ENCODE measurements at places on chromosomes 7 and 10. TPM values are rescaled to one million over a fixed set of nuclear protein-coding genes. Genes with fewer than 3 reads are reported as not detected.

The INHBA gene
- 33.4 TPM for polyA plus RNA-seq

GRCh38 chr10:36053271-36053670 lies 411.2 kb upstream of the FZD8 start:
- no peak for DNase-seq

DNA sequence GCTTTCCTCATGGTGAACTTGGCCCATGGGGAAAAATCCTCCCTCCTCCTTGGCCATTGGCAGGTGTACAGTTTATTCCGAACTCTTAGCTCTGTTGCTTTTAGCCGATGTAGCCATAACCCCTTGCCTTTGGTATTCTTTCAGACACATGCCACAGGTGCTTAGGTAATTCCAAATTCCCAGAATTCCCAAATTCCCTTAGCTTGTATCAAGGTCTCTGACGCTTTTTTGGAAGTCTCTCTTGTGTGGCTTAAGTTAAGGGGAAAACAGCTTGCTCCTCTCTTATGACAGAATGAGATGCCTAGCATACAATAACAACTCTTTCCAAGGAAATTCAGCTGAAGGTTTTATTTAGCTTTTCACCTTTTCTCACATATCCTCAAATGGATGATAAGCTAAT lies 68.0 kb downstream of the SUGCT start:
- no peak for DNase-seq

- DNase-seq, result no peak
These were observed 18.6 kb downstream of the PALD1 start for GRCh38 chr10:70497120-70497545.

DNA sequence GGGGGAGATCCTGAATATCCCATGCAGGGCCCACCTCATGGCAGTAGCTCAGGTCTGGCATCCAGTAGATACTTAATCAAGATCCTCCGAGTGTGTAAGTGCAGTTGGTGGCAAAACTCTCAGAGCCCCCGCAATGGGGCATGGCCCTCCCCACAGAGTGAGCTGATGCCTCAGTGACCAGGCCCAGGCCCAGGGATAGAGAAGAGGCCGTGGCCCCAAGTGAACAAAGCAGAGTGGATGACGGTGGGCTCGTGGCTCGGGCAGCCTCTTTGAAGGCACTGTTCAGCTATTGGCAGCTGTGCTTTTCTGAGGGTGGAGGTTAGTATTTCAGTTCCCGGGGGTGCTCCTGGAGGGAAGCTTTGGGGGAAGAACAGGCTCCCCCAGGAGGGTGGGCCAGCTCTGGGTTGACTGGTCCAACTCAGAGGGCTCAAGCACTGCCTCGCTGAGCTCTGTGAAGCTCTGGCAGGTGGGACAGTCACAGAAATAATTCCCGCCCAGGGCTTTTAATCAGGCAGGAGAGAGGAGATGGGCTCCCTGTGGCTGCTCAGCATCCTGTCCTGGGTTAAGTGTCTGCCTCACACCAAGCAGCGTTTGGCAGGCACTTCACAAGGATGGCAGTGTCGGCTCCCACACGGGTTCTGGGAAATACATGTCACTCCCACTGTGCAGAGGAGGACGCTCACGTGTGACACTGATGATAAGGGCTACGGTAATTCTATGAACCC lies 583.6 kb downstream of the TCERG1L start:
- DNase-seq, result no peak

DNA sequence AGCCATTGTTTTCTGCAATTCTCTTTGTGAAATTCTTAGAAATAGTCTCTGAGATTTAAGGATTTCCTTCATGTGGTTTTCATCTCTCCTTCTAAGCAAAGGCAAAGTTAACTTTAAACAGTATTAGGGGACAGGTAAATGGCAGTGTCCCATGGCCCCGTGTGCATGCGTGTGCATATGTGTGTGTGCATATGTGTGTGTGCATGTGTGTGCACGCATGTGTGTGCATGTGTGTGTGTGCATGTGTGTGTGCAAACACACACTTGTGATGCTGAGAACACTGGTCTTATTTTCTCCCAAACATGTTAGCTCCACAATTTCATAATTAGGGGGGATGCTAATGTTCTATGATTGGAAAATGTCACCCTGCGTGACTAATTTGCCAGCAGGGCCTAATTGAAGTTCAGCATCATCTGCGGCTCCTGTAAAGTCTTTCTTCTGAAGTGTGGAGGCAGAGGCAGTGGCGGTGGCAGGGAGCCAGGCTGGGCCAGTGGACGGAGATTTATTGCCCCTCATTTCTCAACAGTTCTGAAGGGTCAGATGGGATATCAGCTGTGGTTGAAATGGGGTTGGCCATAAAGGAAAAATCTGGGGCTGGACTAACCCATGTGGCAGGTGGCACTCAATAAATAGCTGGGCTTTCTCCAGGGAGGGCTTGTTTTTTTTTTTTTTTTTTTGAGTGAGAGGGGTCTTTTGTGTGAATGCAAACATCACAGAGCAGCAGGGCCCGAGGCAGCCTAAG lies 289.3 kb upstream of the PODXL start:
- no peak for DNase-seq

The CLCN1 gene
- not detected for polyA plus RNA-seq

The CYP3A7 gene
- not detected for polyA plus RNA-seq

Data from BJ (cell line).